ENCODE measurements at places on chromosomes 5 and 9.

- no peak for DNase-seq
These were observed 56.1 kb upstream of the FSTL4 start for GRCh38 chr5:133668458-133668857.

GRCh38 chr5:112738191-112738560, 491 bp downstream of the APC start:
- no peak for DNase-seq

- DNase-seq: no peak
These were observed 18.4 kb upstream of the CNTLN start for GRCh38 chr9:17116400-17116837.

- DNase-seq: no peak
These were observed 26.7 kb downstream of the MARCHF11 start for GRCh38 chr5:16152601-16153568.

GRCh38 chr9:9905736-9906135, 707.1 kb downstream of the PTPRD start:
- DNase-seq: no peak

DNA sequence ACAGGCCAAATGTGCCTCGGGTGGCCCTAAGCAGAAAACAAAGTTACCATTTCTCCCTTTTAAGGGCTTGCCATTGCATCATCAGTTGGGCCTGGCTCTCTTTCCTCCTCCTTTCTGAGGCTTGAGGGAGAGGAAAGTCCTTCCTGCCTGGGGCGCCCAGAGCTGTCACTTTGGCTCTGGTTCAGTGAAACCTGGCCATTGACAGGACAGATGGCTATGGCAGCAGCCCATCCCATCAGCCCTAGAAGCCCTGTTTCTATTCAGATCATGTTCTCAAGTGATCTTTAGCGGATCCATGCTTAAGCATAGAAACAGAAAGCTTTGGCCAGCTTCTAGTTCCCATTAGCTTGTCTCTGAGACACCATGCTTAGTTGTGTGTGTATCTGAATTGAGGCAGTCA, 293.4 kb downstream of the YTHDC2 start:
- peak; percentile 11 for DNase-seq

- DNase-seq: no peak
These were observed 259.2 kb downstream of the FBXL17 start for GRCh38 chr5:108122702-108123101.

DNA sequence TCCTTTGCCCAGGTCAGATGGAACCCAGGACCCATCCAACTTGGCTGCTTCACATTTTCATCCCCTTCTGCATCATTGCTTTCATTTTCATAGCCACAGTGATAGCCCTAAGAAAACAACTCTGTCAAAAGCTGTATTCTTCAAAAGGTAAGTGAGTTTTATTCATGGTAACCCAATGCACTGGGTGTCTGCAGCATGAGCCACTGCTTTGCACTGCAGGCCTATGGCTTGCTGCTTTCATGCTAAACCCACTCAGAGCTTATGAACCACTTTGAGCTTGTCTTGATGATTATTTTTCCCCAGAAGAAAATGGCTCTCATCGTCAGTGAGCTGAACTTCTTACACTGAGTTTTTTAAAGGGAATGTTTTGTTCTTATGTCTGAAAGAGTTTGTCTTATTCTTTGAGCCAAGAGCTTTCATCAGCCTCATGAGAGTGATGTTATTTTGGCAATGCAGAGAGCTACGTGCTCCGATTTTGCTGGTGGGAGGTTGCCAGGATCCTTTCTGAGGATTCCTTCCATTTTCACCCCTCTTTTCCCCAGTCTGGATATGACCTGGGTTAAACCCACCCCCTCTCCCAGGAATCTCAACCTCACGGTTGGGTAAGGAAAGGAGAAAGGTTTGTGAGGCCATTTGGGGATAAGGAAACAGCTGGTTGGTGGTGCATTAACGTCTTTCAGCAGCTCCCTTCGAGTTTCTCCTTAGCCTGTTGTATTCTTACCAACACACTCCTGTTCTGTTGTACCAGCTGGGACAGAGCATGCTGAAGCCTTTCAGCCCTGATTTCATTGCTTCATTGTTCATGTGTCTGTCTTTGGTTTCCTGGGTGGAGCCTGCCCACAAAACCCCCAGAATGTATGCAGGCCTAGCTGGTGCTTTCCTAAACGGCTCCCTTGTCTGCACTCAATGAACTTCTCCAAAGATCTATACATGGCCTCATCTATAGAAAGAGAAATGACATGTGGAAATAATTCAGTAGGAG, 47.6 kb downstream of the PDCD1LG2 start:
- DNase-seq: no peak

- DNase-seq: no peak
These were observed 16.9 kb upstream of the COL5A1 start for GRCh38 chr9:134624621-134625181.

DNA sequence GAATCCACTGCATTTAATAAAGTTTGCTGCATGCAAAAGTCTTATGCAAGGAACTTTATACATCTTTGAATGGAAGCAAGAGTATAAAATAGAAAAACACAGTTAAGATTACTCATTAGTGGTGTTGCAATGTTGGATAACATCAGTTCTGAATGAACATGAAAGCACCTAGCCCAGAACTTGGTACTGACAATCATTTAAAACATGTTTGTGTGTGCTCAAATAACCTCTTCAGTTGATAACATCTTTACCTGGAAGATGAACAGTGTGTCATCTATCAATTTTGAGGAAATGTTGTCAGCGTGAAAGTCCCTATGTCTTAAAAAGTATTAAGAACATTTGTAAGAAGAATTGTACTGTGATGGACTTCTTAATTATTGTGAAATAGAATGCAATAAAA, 370.4 kb upstream of the GRAMD2B start:
- no peak for DNase-seq

DNA sequence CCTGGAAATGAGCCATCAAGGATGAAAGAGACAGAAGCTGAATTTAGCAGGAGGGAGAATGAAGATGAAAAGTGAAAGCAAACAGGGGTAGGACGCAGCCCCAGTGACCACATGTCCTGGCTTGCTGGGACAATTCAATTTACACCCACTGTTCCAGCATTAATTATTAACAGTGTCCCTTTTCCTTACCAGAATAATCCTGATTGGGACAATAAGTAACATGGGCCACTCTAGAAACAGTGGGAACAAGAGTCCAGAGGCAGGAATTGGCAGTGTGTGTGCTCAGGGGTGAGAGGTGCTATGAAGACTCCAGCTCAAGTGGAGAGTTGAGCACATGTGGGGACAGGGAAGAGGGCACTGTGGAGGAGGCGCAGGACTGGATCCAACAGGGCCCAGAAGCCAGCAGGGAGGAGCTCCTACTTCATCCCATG, 147.1 kb downstream of the C5orf15 start:
- no peak for DNase-seq

DNA sequence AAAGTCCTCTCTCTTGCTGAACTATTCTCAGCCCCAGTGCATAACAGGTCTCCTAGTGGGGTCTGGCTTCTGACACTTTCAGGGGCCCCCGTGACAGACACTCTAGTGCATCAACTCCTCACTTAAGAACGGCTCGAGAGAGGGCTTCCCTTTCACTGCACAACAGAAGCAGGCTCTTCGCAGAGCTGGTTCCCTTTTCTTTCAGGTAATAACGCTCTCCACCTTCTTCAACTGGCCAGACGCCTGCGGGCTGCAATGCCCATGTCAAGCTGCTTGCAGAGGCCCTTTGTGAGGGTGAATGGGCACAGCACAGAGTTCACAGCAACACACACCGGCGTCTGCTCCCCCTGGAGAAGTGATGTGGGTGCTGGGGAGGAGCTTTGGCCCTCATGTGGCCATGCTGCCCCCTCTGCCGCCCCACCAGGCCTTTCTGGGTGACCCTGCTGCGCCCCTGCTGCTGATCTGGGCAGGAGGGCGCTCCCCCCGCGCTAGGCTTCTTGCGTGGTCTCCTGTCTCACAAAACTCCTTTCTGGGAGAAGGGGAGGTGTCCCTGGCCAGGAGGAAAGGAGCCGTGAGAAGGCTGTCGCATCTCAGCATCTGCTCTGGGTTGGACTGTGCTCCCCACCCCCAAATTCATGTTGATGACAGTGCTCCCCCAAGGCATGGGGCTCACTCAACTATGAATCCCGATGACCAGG, 2.4 kb downstream of the MRPL36 start:
- DNase-seq: no peak

DNA sequence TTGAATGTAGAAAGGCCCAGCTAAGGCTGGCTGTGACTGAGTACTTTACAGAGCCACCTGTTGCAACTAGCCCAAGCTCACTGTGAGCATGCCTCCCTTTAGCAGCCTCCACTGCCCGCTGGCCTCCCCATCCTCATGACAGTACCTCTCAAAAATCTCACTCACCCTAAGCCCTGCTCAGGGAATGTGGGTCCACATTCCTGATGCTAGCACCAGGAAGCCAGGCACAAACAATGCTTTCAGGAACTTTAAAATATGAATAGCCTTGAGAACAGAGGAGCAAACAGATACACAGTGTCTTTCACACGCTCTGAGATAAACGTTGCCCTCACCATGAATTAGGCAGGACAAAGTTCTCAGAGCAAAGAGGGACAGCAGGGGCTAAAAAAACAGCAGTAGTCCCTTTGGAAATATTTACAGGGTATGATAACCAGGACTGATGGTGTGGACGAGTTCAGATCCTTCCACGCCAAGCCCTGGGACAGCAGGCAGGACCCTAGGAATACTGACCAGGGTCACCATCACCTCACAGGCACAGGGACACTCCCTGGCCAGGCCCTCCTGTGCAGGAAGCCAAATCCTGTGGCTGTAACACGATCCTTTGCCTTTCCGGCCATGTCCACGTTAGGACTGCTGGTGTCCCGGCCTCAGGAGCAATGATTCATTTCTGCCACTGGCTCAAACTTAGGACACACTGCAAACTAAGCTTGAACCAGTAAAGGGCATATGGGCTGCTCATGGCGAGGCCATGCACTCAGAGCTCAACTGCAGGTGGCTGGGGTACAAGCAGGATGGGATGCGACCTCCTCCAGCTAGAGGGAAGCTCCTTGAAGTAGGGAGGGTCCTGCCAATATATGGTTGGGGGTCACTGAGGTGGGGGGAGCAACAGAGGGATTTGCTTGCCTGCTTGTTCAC, 9.6 kb downstream of the ACSL6 start:
- no peak for DNase-seq

- DNase-seq: peak; percentile 76
These were observed at the start of gene REEP5 for GRCh38 chr5:112921833-112922817. REEP5 (minus strand) TSS chr5:112922227; CDS start chr5:112922190, 37 bp downstream.

DNA sequence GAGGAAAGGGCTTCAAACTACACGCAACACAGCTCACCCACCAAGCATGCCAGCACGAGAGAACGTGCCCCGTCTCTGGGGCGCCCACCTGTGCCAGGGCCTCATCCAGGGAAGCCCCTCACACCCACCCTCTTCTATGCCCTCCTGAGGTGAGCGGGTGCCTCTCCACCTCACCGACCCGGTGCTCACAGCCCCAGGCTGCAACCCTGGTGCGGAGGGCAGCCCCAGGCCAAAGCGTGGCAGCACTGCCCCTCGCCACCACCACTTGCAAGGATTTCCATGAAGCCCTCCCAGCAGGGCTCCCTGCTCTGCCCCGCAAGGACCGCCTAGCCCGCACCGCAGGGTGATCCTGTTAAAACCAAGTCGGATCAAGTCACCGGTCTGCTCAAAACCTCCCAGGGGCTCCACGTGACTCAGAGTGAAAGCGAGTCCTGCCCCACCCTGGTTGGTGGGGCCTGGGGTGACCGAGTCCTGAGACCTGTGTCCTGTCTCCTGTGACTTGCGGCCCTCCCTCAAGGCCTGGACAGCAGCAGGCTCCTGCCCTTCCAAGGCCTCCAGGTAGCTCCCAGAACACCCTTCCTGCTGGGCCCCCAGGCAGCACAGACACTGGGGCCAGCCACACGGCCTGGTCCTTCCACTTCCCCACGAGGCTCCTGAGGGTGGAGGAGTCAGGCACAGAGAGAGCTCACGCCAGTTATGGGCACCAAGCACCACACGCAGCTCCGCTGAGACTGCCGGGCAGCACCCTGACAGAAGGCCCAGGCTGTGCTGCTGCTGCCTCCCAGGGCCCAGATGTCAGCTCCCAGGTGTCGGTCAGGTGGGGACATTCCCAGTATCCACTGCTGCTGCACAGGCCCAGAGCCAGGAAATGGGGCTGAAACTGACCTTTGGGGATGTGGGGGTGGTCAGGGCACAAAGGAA, 12.7 kb downstream of the BRD3 start:
- DNase-seq: peak; percentile 22

- no peak for DNase-seq
These were observed 17.2 kb upstream of the SUSD3 start for GRCh38 chr9:93041108-93041802.

DNA sequence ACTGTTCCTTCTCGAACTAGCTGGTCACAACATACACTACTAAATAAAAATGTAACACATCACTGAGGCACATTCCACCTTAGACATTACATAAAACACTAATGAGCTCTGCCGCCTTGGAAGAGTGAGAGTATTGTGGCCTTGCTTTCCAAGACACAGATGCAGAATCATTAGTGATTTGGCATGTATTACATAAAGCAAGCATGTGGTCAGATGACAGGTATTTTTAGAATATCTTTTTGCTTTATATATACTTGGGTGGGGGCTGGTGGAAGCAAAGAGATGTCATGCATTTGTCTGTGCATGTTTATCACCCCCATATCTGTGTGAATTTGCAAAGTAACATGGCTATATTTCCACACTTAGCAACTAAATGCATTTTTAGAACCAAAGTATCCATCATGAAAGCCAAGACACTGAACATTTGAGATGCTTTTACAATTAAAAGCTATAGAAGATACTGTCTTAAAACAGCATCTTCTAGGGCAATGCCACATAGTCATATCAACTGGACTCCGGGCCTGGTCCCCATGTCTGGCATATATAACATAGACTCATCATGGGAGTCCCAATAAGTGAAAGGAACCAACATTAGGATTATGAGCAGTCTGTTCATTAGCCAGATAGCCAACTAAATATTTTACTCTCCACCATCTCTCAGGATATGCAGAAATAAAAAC, 213.5 kb downstream of the MEF2C start:
- no peak for DNase-seq

- no peak for DNase-seq
These were observed at the start of gene PCDHB6 for GRCh38 chr5:141149812-141150211. PCDHB6 (plus strand) TSS chr5:141150057; CDS start chr5:141150258, 201 bp downstream.

GRCh38 chr5:485946-486491, 38.2 kb downstream of the SLC9A3 start:
- DNase-seq: no peak

DNA sequence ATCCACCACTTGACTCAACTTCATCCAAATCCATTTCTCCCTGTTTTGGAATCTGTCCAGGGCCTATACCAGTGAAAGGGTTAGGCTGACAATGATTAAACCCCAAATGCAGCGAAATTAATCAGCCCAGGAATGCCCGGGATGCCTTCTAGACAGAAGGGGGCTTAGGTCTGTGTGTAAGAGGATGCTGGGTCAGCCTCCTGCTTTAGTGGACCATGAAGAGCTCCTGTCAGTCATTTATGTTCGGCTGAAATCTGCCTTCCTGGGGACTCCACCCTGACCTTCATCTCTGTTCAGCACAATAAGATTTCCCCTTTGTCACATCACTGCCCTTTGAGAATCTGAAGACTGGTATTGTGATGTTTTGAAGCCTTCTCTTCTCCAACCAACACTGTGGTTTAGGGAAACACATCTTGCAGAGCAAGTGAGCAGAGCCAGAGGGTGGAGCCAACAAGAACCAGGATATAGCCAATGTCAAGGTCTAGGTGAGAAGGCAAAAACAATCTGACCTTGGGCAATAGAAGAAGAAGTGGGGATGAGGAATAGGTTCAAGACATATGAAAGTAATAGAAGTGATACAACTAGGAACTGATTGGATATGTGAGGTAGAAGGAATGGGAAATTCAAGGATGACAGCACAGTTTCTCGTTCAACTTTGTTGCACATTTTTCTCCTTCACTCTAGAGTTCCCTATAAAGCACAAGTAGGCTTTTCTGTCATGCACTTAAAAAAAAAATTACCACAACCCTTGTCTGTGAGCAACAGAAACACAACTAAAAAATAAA, 234.4 kb downstream of the ARHGAP26 start:
- no peak for DNase-seq

- no peak for DNase-seq
These were observed 166.0 kb downstream of the OLFM1 start for GRCh38 chr9:135253305-135254004.

Data from posterior cingulate gyrus (tissue), 11 donors.